ENCODE measurements at places on chromosomes 4 and X. TPM values are rescaled to one million over a fixed set of nuclear protein-coding genes. Genes with fewer than 3 reads are reported as not detected.
A peak's percentile ranks its signal among the peaks of the same experiment; 100 is the strongest.

GRCh38 chrX:19344661-19345060 is 934 bp downstream of the PDHA1 start:
- DNase-seq: no peak

The PALLD gene
- polyA plus RNA-seq: 91.0 TPM

GRCh38 chr4:123631786-123632692 is 235.4 kb downstream of the SPRY1 start:
- peak; percentile 43 for DNase-seq

The STK26 gene
- 0.17 TPM for polyA plus RNA-seq

- DNase-seq: no peak
These were observed 109.7 kb upstream of the PNPLA4 start for GRCh38 chrX:8036914-8037313.

DNA sequence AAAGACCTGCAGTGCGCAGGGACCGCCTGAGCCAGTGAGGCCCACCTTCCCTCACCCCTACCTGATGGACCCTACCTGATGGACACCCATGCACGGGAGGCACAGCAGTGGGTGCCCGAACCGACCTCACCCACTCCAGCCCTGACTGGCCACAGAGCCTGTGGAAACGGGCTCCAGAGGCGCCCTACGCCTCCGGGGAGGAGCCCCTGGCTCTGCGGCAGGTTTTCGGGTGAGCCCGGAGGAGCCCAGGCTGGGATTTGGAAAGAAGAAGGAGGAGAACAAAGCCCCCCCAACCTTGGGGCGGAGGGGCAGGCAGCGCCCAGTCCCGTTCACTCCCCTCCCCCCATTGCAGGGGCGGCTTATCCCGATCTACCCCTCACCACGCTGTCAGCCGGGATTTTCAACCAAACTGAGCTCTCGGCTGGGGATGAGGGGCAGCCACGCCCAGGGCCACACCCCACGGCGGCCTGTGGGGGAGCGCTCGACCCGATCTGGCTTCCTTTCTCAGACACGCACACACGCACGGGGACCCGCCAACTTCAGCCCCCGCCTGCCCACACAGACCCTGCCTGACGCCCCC is 675 bp downstream of the L1CAM start:
- DNase-seq: no peak

DNA sequence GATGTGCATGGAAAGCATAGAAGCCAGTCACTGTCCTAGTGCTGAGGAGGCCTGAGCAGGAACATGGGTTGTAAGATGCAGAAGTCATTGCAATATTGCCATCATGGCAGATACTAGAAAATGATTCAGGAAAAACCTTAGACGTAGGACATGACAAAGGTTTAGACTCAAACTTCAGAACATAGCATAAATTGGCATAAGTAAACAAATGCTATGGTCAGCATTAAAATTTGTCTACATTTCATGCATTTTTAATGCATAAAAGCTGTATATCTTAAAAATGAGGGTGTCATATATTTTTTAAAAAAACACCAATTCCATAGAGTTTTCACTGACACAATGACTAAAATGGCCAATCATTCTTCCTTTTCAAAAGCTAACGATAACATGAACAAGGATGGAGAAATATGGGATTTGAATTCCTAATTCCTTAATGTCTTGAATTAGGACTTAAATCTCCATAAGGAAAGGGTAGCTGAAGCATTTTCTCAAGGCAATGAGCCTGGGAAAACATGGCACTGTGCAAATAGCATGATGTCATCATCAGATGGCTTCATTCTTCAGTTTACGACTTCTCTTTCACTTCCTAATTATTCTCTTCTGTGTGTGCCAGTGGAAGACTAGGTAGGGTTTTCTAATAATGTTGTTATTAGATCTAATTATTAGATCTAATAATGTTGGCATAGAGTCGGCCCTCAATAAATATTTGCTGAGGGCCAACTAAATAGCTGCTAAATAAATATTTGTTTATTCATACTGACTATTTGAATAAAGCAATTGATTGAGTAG is 125.1 kb upstream of the FRG1 start:
- DNase-seq: no peak

The OTUD6A gene
- polyA plus RNA-seq: not detected

GRCh38 chr4:82360298-82361177 is 13.3 kb downstream of the HNRNPD start:
- peak; percentile 29 for DNase-seq

DNA sequence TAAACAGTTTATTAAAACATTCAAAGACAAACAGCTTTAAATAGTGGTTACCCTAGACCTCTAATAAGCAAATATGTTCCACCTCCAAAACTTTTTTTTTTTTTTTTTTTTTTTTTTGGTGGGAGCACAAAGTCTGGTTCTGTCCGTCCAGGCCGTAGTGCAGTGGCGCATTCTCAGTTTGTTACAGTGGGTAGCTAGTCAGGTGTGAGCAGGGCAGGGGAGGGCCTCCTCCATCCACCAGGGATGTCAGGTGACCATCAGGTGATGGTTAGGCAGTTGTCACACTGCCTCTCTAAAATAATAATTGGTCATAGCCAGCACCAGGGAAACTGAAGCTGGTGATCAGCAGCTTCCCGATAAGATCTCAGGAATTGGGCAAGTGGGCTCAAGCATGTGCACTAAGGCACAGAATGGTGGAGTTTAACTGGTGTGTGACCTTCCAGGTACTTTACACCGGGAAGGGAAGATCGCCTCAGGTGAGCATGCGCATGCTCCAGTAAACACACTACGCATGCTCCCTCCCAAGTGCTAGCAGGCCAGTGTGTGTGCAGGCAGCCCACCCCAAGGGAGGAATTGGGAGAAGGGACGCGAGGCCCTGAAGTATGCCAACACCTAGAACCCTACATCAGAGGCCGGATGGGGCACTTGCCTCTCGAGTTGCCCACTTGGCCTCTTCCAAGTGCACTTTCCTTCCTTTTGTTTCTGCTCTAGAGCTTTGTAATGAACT is 27.2 kb downstream of the TNIP2 start:
- DNase-seq: no peak

GRCh38 chr4:184628103-184628502 is 21.1 kb downstream of the CASP3 start:
- peak; percentile 58 for DNase-seq

- DNase-seq: no peak
These were observed 21.6 kb upstream of the ATP8A1 start for GRCh38 chr4:42678512-42678911.

Measured in IMR-90 (cell line).